ENCODE measurements at places on chromosomes 12 and 14.

DNA sequence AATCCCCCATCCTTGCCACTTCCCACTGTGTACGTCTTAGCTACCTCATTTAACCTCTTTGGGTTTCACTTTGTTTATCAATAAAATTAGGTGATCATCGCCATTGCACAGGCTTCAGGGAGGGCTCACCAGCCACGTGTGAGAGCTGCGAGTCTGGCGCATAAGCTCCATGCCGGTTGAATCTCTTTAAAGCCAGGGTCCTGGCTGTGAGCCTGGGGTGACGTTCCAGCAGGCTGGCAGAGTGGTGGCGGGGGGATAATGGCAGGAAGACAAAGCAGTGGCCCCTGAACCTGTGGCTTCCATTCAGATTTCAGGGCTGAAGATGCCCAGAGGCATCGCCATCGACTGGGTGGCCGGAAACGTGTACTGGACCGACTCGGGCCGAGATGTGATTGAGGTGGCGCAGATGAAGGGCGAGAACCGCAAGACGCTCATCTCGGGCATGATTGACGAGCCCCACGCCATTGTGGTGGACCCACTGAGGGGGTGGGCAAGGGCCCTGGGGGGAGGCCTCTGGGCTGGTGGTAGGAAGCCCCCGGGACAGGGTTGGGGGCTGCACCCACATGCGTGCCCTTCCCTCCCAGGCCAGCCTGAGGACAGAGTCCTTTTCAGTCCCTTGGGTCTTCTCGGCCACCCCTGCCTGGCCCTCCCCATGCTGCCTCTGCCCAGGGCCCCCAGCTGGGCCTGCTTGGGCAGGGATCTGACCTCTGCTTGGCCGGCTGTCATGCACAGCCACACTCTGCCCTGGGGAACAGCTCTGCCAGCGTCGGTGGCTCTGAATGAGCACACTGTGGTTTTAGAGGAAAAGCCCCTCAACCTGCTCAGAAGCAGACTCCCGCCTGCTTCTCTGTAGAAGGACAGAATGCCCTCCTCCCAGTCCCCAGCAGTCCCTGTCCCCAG lies 8.6 kb upstream of the NXPH4 start:
- no peak for DNase-seq

- DNase-seq = no peak
Observed at GRCh38 chr14:76756371-76756750, 4.9 kb upstream of the VASH1 start.

DNA sequence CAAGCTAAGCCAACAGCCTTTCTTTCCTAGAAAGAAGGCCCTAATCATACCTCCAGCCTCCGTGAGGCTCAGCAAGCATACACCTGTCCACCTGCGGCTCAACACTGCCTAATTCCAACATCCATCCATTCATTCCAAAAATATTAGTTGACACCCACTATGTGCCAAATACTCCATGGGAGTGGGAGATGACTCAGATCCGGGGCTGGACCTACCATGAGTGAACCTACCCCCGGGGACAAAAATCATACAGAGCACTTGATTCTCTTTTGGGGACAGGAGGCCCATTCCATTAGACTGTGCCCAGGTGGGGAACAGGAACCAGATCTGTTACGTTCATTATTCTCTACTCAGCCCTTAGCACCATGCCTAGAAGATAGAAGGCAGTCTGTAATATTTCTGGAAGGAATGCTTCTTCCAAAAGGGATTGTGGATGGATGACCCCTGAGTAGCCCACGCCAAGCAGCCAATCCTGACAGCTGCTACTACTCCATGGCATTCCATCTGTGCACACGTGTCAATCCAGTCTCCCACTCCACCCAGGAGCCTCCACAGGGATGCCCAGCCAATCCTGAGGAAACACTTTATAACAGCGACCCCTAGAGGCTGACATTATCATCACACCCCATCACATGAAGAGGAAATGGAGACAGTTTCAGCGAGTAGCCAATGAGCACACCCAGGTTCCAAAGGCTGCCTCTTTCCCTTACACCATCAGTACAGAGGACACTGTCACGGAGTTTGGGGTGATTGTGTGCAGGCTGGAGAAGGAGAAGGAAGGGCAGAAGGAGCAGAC lies 170.7 kb downstream of the ESRRB start:
- no peak for DNase-seq

DNA sequence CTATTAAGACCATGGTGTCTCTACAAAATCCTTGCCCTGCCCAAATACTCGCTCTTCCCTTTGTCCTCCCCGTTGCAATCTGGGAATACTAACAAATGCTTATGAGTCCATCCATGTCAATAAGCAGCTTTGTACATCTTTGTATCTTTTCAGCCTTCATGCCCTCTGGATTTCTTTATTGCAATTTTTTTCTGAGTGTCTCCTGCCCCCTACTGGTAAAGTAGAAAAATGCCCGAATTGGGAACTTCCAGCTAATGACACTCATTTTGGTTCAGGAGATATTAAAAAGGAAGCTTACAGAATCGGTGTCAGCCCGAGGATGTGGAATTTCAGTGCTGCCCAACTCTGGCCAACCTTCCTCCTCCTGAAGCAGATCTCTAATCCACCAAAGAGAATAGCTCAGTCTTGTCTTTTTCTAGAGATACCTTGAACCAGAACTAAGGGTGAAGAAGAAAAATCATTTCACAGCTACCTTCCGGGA lies 46.0 kb downstream of the SH2B3 start:
- DNase-seq = no peak

- DNase-seq = no peak
Observed at GRCh38 chr14:31990926-31991572, 86.1 kb upstream of the ARHGAP5 start.

- no peak for DNase-seq
Observed at GRCh38 chr12:107600581-107601144, 84.9 kb upstream of the PWP1 start.

DNA sequence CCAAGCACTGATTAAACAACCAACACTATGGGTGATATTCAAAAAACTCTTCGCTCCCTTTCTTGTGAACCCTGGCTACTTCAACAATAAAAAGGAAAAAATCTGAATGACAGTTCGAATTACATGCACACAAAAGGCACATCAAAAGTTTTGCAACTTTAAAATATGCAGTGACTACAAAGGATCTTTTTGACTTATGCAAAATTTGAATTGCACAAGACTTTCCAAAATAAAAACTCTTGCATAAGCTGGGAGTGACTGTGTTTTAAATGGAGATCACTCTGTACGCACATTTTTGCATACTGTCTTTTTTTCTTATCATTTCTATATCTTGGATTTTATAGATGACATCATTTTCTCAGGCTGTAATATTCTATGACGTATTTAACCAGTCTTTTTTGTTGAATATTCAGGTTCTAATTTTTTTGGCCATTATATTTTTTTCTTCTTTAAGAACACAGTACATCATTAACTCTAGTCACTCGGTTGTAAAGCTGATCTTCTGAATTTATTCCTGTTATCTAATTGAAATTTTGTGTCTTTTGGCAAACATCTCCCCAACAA lies 667.6 kb upstream of the TBX3 start:
- no peak for DNase-seq

GRCh38 chr12:118292836-118293235 lies 79.9 kb downstream of the TAOK3 start:
- DNase-seq = no peak

DNA sequence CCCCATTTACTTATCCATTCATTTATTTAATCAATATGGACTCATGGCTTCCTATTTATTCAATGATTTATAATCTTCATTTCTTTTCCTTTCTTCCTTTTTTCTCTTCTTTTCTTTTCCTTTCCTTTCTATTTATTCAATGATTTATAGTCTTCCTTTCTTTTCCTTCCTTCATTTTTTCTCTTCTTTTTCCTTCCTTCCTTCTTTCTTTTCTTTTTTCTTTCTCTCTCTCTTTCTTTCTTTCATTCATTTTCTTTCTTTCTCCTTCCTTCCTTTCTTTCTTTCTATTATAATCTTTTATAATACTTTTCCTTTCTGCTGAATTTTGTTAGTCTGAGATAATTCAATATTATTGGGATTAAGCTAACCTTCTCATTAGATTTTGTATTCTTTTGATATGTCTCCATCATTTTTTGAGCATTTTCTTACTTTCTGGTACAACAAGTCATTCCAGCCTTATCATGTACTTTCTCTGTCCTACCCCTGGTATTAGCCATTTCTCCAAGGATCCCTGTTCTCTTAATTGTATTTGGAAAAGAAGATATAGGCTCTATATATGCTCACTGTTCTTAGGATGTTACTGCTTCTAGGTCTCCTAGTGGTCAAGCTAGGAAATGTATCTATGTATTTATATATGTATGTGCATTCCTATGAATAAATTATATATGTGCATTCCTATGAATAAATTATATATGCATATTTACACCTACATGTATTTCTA lies 12.1 kb downstream of the LACRT start:
- DNase-seq = no peak

GRCh38 chr14:92386637-92387036 lies 63.7 kb downstream of the SLC24A4 start:
- DNase-seq = no peak

DNA sequence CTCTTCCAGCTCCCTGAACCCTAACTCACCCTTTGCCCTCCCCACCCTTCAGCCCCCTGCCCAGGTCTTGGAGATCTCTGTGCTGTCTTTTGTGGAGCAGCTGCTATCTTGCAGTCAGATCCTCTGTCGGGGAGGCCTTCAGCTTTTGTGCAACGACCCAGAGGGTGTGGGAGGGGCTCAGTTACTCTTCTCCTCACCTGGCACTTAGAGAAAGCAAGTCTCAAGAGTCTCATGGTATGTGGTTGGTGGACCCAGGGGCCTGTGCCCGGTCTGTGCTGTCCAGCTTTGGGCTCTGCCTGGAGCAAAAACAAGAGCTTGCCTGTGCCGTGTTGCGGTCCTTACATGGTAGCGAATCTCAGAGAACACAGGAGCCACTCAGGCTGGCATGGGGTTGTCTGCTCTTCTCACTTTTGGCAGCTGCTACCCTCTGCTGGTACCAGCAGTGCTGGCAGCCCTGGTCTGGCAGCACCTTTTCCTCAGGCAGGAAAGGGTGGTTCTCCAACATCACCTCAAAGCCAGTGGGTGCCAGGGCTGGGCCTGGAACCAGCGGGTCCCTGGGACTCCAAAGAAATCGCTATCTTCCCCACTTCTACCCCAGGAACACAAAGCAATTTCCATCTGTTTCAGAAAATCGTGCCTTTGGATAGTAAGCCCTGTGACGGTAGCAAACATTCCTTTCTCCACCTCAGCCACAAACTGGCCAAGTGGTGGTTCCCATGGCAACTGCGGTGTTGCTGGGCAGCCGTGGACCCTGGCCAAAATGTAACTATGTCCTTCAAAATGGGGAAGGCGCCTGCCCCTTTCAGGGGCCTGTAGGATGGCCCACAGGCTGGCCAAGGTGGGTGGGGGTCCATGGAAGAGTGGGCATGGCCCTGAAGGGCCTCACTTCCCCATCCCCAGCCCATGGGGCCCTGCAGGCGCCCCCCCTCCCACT lies 90.0 kb downstream of the RIN3 start:
- DNase-seq = peak; percentile 64

GRCh38 chr12:19191089-19191488 lies 61.6 kb downstream of the PLEKHA5 start:
- no peak for DNase-seq

DNA sequence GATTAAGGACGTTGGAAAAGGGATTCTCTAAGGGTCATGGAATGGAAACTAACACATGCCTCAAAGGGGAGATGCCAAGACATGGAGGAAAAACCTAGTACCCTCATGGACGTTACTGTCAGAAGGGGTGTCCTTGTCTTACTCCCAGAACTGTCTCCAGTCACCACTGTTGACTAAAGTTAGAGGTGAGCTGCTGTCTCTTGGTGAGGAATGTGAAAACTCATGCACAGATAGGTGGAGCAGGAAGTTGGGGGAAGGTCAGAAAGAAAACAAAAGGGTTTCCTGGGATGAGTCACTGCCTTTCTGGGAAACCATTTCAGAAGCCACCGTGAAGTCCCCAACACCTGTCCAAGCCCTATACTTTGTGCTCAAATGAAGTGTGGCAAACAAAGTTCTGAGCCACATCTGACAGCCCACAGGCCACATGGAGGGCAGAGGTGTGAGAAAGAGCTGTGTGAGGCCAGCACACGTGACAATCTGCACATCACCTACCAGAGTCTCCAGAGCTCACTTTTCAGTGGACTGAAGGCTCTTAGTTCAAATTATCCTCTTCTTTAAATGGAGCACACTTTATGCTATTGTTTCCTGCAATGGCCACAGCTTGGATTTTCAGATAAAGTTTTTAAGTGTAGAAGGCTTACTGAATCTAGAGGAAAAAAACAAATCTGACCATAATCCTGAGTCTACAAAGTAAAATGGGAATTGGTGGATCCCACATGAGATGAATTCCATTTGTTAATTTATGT lies 92.9 kb upstream of the EGLN3 start:
- DNase-seq = peak; percentile 20

DNA sequence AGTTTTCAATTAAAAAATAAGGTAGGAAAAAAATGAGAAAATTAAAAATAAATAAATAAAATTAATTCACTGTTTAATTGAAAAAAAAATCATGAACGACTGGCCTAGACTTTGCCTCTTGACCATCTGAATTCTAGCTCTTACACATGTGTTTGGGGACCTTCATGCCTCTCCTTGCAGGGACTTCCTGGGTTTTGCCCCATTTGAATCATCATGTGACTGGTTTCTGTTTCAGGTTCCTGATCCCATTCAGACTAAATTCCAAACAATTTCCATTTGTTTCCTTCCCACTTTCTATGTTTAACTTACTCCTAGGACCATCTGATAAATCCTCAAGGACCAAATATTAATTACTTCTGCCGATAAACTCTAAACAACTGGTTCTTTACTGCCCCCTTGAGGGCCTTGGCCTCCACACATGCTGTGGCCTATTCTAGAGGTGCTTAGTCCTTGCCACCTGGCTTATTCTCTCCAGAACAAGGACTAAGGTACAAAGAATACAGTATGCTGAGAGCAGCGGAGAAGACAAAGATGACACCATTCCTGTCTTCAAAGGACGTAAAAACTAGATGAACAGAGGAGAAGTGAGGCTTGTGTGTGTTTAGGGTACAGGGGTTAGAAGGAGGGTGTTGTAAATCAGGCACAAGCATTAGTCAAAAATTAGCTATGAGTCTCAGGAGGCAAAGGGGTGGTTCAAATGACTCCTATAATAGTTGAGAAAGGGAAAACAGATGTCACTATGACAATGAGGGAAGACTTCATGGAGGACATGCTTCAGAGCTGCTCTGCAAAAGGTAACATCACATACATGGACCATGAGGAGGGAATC lies 125.8 kb upstream of the AVPR1A start:
- DNase-seq = no peak

DNA sequence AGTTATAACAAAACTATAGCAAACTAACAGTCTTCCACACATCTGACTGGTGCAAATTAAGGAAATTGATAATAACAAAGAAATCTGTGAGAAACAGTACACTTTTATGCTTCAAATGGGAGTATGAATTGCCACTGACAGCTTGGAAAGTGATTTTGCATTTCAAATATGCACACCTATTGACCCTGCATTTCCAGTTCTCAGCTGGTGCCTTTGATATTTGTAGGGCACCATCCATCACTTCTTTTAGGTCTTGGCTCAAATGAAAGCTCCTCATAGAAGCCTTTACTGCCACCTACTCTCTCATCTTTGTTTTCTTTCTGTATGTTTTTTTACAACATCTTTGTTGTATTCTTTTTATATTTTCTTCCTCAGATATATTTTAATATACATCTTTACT lies 125.1 kb downstream of the ST8SIA1 start:
- no peak for DNase-seq

- no peak for DNase-seq
Observed at GRCh38 chr12:131920902-131921840, 7.9 kb upstream of the PUS1 start.

- no peak for DNase-seq
Observed at GRCh38 chr12:98939350-98939749, 294.3 kb downstream of the APAF1 start.

- no peak for DNase-seq
Observed at GRCh38 chr14:92578511-92578910, 64.9 kb downstream of the RIN3 start.
